ENCODE measurements at places on chromosomes 7 and 10.

DNA sequence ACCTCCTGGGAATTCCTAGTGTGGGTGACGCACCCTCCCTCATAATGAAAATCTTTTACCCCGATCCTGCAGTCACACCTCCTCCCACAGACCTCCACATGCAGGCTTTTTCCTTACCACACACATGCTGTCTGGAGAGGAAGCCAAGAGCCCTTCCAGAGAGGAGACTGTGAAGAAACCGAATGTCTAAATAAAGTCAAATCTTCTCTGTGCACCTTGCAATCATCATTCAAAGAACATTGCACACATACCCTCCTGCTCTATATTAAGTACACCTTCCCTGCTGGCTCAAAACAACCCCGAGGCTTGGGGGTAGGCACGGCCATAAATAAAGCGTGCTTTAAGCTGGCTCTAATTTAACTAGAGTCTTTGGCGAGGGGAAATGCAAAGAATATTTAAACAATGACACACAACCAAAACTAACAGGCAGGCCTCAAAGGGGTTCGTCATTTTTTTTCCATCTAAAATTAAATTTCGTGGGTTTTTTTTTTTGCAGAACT is 34.9 kb downstream of the CALML3 start:
- no peak for DNase-seq

GRCh38 chr10:30503700-30504266 is 69.8 kb downstream of the MAP3K8 start:
- no peak for DNase-seq

DNA sequence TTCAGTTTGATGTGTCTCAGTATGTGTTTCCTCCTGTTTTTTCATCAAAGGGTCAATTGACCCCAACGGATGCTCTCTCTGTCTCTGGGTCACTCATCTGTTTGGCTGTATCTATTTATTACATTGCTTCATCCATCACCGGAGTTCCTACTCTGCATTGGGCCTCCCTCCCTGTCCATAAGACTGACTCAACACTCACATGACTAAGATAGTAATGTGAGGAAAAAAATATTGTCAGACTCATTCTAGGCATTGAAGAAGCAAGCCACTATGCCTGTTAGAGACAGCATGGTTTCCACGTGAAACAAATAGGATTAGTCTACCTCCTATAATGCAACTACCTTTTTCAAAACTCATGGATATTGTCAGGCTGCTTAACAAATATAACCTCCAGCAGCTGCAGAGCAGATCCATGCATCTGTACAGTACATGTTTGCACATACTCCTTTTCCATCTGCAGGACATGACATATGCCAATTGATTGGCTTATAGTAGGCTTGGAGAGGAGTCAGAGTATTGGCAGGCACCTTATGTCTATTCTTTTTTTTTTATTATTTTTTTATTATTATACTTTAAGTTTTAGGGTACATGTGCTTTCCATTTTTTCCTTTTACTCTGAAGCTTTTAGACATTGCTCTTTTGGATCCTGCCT is 275.2 kb downstream of the LRRTM3 start:
- DNase-seq = no peak

DNA sequence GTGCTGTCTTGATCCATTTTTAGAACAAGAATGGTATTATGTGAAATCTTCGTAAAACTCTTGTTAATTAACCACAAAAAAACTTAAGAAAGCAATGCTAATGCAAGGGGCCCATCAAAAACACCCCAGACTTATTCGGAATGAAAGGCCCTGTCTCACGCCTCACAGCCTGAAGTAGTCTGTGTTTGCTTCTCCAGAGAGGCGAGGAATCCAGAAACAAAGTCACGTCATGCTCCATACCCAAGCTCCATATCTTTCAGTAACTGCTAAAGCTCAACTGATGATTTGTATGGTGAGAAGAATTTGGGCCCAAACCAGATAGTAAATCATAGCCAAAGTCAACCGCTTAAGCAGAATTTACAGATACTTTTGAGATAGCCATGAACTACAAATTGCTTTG is 155.4 kb downstream of the ATE1 start:
- DNase-seq = no peak

DNA sequence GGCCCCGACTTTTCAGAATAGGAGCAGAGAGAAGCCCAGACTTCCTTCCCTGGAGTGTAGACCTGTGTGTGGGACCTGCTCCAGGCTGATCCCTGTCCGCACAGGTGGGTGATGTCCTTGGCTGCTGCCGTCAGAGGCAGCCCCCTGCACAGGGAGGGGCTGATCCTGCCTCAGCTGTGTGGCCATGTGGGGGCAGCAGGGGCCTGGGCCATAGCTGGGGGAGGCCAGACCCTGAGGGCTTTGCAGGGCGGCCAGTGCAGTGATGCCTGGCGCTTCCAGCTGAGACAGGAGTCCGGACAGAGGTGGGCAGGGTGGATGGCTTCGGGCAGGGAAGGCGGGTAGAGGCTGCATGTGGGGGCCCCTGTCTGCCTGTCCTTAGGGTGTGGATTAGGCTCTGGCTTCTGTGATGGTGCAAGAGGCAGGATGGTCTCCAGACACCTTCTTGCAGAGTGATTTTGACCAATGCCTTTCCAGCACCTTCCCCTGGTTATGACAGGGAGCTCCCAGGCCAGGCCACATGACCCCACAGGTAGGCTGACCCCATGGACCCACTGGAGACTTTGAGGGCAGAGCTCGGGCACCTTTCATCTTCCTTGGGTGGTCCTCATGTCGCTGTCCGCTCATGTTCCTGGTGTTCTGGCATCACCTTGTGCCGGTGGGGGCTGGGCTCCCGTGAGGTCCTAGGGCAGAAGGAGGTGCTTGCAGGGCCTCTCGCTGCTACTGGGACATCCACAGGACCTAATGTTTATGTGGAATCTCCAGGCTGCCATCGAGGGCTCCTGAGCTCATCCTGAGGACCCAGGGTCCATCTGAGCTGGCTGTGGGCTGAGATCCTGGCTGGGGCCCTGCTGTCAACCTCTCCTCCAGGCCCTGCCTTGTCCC is 141.5 kb downstream of the ADCY1 start:
- DNase-seq = no peak

DNA sequence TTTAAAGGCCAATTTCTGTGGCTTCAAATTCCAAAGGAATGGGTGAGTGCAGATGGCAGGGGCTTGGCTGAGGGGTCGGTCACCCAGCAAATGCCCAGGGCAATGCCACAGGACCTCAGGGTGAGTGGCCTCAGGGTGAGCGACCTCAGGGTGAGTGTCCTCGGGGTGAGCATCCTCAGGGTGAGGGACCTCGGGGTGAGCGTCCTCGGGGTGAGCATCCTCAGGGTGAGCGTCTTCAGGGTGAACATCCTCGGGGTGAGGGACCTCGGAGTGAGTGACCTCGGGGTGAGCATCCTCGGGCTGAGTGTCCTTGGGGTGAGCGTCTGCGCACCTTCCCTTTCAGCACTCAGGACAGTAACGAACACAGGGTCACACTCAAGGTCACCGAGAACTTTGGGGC is 59.2 kb downstream of the ADARB2 start:
- peak; percentile 28 for DNase-seq

- DNase-seq = no peak
Measured at GRCh38 chr7:17623546-17624185, 316.6 kb downstream of the SNX13 start.

DNA sequence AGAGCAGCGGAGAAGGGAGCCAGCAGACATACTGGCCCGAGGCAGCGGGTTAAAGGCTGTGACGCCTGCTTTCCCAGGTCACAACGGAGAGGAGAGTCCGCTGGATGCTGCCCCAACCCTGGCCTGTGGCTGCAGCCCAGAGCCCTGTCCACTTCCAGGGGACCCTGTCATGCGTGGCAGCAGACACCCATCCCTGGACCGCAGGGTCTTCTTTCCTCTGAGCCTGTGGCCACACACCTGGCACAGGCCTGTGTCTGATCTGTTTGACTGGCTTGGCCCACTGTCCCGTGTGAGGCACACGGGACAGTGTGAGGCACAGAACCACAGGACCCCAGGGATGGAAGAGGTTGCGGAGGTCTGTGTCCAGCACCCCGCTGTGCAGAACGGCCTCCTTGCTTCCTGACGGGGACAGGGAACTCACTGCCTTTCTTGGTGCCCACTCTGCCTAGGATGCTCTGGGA is 42.4 kb downstream of the INSIG1 start:
- DNase-seq = no peak

DNA sequence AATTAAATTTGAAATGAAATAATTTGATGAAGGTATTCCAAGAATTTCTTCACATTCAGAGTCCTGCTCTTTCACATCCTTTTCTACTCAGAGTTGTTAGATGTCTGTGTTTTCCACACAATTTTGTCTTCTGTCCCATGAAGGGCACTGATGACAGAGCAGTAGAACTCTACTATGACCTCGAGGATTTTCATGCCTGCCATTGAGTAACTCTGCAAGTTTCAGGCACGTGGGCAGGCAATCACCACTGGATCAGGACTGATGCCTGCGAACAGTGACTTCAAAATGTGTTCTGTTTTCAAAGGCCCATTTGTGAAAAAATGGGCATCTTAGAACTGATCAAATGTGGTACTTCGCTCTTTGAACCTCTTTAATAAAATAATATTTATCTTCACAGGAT is 91.1 kb downstream of the CDK6 start:
- no peak for DNase-seq

DNA sequence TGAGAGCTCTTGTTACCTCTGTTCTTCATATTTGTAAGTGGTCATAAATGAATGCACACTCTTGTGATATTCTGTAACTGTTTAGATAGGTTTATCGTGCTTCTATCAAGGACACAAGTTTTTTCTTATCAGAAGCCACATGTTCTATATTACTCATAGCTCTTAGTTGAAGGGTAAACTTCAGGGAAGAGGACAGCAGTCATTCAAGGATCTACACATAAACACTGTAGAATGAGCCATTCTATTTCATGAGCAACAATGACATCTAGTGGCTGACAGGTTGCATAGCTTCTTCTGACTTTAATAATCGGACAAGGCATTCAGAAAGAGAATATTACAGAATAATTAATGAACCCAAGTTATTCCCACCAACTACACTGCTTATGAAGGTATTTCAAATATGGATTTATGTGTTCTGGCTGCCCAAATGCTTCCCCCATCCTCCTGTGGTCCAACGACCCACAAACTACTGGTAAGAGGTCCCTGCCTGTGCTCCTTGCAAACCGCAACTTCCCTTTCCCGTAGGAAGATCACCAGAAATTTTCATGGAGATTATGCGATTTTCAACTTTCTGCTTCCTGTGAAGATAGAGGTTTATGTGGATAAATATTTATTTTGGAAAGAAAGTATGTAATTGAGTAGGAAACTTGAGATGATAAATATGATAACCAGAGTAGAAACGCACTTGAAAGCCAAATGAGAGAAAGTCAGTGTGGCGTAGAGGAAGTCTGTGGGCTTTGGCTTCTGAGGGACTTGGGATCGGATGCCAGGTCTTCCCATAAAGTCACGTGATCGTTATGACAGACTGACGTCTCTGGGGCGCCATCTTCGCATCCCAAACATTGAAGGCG is 16.8 kb upstream of the ABCB5 start:
- DNase-seq = no peak

Data from Peyer's patch (tissue), 4 donors.